ENCODE measurements at places on chromosomes 4 and X. TPM values are rescaled to one million over a fixed set of nuclear protein-coding genes. Genes with fewer than 3 reads are reported as not detected.

The KLF8 gene
- polyA plus RNA-seq = 1.8 TPM

The SPANXN3 gene
- not detected for polyA plus RNA-seq

The TMPRSS11A gene
- not detected for polyA plus RNA-seq

The SMIM10L2A gene
- polyA plus RNA-seq = 0.03 TPM

The HMGN5 gene
- polyA plus RNA-seq = 6.2 TPM

The CT45A5 gene
- not detected for polyA plus RNA-seq

The SSX4B gene
- not detected for polyA plus RNA-seq

Measured in foreskin keratinocyte (primary cell).